ENCODE measurements at places on chromosomes 16 and 17. TPM values are rescaled to one million over a fixed set of nuclear protein-coding genes. Genes with fewer than 3 reads are reported as not detected.

The MT1E gene
- 86.1 TPM for total RNA-seq

The PERCC1 gene
- total RNA-seq, result not detected

The ANKRD40CL gene
- not detected for total RNA-seq

The CA10 gene
- not detected for total RNA-seq

The KRTAP16-1 gene
- total RNA-seq, result not detected

The ASB16 gene
- 0.33 TPM for total RNA-seq

The CHST4 gene
- not detected for total RNA-seq

The MAPT gene
- 0.53 TPM for total RNA-seq

The WIPF2 gene
- 12.3 TPM for total RNA-seq

The CCDC200 gene
- total RNA-seq, result not detected

The CLEC10A gene
- total RNA-seq, result not detected

The UNC45B gene
- total RNA-seq, result not detected
